ENCODE measurements at places on chromosomes 1 and 21.

- ATAC-seq: no peak
Observed at GRCh38 chr1:79716447-79716846, 709.9 kb upstream of the ADGRL4 start.

DNA sequence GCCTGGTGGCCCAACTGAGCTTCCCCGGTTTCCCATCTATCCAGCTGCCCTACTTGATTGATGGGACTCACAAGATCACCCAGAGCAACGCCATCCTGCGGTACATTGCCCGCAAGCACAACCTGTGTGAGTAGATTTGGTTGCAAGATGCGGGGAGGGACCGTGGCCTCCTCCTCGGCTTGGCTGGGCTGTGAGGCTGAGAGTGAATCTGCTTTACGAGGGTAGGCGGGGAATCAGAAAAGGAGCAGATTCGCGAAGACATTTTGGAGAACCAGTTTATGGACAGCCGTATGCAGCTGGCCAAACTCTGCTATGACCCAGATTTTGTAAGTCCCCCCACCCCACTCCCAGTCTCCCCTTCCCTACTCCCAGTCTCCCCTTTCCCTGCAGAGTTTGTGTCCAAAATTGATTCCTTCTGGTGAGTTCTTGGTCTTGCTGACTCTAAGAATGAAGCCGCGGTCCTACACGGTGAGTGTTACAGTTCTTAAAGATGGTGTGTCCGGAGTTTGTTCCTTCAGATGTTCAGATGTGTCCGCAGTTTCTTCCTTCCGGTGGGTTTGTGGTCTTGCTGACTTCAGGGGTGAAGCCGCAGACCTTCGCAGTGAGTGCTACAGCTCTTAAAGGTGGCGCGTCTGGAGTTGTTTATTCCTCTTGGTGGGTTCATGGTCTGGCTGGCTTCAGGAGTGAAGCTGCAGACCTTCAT lies 1.5 kb downstream of the GSTM2 start:
- ATAC-seq: no peak

GRCh38 chr1:5098981-5099385 lies 444.6 kb downstream of the AJAP1 start:
- ATAC-seq: no peak

DNA sequence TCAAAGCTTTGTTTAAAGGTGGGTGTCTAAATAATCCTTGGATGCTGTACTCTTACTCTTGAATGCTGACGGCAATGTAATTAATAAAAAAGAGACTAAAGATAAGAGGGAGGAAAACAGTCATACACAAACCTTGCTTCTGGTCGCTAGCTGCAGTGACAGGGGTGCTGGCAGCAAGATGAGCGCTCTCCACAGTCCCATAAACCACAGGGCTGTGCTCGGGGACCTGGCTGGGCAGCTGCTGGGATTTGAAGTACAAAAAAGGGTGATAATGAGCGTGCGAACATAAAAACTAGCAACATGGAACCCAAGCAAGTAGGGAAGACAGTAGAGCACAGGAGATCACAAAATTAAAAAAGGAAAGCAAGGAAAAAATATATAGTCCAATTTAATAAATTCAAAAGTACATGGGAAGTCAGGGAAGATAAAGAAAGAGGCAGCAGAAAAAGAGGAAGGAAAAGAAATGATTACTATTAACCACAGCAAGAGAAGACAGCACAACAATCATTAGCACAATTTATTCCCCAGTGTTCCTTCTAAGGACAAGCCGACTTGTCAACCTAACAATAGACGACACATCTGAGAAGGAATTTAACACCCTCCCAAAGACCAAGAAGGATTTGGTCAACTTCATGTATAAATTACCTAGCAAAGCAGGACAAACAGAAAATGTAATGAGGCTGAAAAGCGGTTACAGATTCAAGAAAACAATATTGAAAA lies 162.9 kb upstream of the HP1BP3 start:
- no peak for ATAC-seq

- ATAC-seq: no peak
Observed at GRCh38 chr21:30014886-30015285, 75.1 kb upstream of the GRIK1 start.

DNA sequence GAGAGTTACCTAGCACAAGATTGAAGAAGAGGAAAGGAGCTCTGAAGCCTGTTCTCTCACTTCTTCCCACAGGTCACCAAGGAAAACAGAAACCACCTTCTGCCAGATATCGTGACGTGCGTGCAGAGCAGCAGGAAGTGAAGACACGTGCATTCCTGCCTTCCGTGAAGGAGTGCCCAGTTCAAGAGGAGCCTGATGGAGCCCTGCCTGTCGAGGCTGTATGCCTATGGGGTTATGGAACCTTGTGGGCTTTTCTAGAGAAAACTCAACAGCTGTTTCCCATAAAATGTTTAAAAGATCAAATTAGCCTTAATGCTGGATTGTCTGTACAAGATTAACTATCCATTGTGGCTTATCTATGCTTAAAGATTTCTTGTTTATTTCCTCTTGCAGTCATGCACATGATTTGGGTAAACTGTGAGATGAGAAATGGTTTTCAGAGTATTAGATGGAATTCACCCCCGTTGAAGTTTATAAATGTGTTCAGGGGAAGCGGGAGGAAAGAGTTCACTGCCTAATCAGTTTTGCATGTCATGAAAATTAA lies 27.8 kb downstream of the NTPCR start:
- ATAC-seq: peak; percentile 47

- no peak for ATAC-seq
Observed at GRCh38 chr1:71828431-71829012, 453.8 kb downstream of the NEGR1 start.

DNA sequence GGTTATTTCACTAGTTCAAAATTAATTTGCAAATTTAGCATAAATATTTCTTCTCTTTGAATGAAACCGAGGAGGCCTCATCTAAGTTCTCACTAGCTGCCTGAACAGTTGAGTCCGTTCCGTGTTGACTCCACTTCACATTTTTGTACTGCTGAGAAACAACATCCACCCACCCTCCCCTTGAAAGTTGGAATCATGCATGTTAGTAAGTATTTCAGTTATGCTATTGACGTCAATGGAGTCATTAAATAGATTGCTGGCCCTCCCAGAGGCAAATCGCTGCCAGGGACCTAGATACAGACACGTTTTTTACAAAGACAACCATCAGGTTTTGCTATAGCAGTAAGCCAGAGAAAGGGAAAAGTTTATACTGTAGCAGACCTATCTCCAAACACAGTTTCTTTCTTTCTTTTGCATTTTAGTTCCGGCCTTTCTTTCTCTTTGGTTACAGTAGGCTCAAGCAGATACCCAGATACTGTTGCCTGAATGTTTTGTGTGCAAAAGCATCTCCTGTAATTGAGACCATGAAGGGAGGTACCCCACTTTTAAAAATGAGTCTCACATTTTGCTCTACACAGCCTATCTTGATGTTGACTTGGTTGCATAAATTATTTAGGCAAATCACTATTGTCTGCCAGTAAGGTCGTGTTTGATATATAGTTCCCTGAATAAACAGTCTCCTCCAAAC lies 262.6 kb upstream of the SGIP1 start:
- ATAC-seq: peak; percentile 73

DNA sequence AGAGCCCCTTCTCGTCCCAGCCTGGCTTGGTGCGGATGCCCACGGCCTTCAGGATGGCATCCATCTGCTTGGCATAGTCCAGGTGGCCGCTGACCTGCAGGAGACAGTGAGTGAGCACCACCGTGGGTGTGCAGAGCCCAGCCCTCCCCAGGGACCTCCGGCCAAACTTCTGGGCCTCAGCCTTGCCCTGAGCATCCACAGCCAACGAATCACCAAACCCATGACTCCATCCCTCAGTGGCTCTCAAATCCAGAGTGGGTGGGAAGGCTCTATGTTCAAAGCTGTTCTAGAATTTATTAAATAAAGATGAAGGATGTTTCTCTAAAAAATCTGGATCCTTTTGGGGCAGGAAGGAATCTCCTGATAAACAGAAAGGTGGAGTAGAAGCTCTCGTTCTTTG lies 18.7 kb downstream of the HTR6 start:
- ATAC-seq: no peak

GRCh38 chr1:85957760-85958159 lies 198.8 kb downstream of the COL24A1 start:
- no peak for ATAC-seq

- no peak for ATAC-seq
Observed at GRCh38 chr1:221683681-221684080, 58.2 kb downstream of the DUSP10 start.

GRCh38 chr1:173856903-173857302 lies 10.9 kb downstream of the GAS5 start:
- no peak for ATAC-seq

GRCh38 chr1:7036386-7036785 lies 251.1 kb downstream of the CAMTA1 start:
- no peak for ATAC-seq

DNA sequence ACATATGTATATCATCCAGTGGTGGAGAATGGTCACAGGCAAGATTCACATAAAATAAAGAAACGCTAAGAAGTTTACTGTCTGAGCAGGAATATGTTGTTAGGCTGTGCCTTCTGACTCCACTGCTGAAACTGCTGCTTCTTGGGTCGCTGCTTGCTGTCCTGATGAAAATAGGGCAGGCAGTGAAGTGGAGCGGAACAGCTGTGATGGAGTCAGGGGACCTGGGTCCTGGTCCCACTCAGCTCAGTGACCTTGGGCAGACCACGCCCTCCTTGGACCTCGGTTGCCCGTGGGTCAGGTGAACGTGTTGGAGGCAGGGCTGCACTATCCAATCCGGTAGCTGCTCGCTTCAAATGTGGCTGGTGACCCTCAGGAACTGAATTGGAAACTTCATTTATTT lies 33.4 kb upstream of the IFFO2 start:
- ATAC-seq: no peak

DNA sequence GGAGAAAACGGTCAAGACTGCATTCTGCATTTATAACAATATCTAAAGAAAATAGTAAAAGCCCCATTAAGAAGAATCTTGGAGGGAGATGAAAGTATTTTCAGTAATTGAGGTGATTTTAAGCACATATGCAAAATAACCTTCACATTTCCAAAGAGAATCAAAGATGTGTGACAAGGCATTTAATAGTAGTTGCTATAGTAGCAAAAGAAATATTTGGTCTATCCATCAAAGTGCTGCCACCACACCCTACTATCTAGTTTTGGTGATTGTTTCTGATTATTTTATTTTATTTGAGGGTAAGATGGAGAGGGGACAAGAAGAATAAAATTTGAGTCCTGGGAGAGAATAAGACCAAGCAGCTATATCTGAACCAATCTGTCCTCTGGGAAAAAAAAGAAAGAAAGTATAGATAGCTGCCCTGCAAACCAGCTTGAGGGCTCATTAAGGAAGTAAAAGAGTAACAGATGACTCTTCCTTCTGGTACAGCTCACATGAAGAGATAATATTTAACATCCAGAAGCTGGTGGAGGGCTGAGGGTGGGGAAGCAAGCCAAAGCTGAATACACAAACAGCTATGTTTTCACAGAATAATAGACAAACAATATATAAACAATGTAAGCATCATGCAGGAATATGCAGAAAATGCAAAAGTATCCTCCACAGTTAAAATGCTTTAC lies 47.2 kb upstream of the RASAL2 start:
- no peak for ATAC-seq

DNA sequence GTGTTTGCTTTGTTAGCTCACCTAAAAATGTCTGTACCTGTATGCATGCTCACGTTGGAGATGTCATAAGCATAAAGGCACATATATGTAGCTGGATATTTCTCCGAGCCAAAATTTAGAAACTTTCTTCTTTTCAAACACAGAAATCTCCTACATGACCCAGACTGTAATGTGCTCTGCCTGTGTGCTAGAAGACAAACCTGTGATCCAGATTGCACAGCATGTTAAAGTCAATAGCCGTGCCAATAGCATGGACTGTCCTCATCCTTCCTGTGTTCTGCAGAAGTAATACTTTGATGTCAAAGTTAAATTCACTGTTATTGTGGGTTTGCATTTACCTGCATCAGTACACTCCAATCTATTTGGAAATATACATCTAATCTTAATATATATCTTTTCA lies 346.2 kb upstream of the ZRANB2 start:
- no peak for ATAC-seq

DNA sequence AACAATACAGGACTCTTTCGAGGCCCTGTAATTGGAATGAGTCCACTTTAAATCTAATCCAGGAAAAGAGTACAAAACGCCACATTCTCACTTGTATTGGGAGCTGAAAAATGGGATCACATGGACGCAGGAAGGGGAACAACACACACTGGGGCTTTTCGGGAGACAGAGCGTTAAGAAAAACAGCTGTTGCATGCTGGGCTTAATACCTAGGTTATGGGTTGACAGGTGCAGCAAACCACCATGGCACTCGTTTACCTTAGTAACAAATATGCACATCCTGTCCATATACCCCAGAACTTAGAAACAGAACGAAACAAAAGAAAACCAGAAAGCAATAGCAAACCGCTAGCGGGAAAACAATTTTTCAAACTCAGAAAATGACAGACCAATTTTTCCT lies 1532.7 kb upstream of the TPTE start:
- no peak for ATAC-seq

DNA sequence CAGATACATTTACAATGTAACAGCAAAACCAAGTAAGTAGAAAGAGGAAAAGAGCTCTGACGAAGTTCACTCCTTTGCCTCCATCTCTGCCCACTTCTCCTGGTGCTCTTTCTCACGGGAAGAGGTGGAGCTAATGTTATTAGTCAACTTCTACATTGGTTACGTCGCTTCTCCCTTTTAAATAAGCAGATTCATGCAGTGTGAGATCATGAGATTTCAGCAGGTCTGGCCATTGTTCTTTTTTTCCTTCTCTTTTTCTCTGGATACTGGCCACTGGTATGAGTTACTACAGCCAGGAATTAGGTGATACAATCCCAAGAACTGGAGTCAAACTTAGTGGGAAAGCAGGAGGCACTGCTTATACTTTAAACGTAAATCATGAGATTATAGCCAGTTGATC lies 207.1 kb downstream of the AKT3 start:
- ATAC-seq: no peak

DNA sequence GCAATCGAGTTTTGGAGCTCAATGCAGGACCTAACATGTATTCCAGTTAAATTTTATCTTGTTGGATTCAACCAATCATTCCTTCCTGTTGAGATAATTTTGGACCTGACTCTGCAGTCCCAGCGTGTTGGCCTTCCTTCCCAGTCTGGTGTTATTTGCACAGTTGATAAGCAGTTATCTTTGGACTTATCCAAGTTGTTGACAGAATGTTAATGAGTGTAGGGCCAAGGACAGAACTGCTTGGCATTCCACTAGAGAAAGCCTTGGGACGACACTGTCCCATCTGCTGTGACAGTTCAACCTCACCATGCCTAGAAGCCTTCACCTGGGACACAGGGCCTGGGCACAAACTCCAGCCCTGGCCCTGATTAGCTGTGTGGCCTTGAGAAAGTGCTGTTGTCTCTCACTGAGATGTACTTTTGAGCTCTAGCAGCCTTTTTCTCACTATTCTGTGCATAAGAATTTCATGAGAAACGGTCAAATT lies 104.1 kb upstream of the SLC25A33 start:
- ATAC-seq: no peak
